ENCODE measurements at places on chromosomes 13 and 19.
A peak's percentile ranks its signal among the peaks of the same experiment; 100 is the strongest.

GRCh38 chr19:45664575-45664974 lies 3.4 kb upstream of the GIPR start:
- no peak for DNase-seq

- DNase-seq = no peak
Observed at GRCh38 chr19:47794526-47794925, 9.8 kb downstream of the TPRX1 start.

DNA sequence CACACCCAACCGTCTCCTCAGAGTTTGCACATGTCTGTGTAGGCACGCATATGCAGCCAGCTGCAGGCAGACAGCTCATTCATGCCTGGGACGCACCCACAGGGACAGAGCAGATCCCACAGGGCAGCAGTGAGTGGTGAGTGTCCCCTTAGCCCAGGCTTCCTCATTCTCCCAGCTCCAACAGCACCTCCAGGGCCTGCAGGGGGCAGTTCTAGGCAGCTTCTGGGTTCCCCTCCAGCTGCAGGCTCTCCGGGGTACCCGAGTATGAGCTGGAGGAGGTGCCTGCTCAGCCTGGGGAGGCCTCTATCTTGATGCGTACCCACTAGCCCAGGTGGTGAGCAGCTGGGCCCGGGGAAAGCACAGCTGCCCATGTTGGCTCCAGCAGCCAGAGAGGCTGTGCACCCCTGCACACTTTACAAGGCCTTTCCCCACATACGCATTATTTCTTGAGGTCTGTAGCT lies 1.3 kb upstream of the SHANK1 start:
- DNase-seq = no peak

DNA sequence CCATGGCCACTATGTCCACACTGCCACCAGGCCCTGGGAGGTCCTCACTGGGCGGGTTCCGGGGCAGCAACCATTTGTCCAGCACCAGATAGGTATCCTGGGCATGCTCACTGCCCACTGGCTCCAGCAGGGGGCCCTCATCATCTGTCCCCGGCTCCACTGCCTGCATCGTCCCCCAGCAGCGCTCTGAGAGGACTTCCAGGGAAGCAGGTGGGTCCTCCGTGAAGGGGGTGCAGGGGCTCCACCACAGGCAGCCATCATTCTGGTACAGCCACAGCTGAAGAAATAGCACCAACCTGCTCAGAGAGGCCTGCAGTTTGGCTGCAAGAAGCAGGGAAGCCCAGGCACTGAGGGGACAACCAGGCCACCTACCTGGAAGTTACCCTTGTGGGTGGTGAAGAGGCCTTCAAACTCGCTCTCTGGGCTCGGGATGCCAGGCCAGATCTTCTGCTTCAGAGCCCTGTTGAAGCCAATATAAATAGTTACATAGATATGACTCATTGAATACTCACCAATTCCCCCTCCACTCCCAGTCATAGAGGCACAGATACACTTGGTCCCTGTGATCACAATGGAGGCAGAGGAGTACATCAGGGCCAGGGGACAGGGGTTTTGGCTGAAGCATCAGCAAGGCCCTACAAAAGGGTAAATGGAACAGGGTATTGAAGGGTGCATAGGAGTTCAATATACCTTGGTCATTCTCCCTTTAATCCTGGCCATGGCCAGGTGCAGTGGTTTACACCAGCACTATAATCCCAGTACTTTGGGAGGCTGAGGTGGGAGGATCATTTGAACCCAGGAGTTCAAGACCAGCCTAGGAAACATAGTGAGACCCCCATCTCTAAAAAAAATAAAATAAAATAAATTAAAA lies 4.1 kb downstream of the SWSAP1 start:
- DNase-seq = peak; percentile 53

GRCh38 chr19:18520848-18521691 lies 800 bp downstream of the ELL start:
- no peak for DNase-seq

Measured in SK-N-DZ (cell line).